Tibial artery (tissue), 4 donors: ENCODE measurements at places on chromosomes 7 and 10.

DNA sequence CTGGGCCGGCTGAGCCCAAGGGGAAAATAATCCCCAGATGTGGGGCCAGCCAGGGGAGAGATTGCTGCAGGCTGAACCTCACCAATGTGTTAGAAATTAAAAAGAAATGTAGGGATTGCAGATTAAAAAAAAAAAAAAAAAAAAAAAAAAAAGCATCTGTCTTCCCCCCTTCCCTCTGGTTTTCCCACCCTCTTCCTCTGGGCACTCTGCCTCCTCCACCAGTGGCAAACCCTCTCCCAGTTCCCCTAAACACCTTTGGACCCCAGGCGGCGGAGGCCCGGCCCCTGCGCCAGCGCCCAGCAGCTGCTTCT lies 7.1 kb downstream of the MNX1 start:
- no peaks in the 10 kb centered on the region for H3K36me3 ChIP-seq
- no peak overlapping the region for H3K27ac ChIP-seq

DNA sequence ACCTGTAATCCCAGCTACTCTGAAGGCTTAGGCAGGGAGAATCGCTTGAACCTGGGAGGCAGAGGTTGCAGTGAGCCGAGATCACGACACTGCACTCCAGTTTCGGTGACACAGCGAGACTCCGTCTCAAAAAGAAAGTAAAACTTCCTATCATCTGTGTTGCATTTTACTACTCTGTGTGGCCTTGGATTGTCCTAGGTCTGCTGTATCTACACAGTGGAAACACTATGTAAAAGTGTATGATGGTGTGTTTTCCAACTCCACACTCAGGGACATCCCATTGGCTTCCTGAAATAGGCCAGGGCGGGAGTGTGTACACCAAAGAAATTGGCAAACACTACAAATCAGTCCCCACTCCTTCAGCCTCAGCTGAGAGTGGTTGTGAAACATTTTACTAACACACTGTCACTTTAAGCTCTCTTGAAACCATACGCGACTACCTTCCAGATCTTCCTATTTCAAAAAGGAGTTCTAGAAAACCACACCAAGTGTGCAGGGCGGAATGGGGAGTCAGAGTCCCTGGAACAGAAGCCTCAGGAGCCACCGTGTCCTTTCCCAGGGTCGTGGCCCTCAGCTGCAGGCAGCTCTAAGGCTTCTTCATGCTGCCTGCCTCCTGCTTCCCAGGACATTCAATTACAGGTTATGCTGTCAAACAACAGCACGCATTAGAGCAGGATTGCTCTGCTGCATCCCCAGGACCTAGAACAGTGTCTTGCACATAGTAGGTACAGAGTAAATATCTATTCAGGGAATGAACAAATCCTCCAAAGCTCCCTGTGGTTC lies 275.4 kb downstream of the PARD3 start:
- H3K36me3 ChIP-seq = no peaks in the 10 kb centered on the region
- peak overlapping the region; percentile 40 for H3K4me3 ChIP-seq
- peaks cover 23% of the 10 kb centered on the region for H3K4me1 ChIP-seq

DNA sequence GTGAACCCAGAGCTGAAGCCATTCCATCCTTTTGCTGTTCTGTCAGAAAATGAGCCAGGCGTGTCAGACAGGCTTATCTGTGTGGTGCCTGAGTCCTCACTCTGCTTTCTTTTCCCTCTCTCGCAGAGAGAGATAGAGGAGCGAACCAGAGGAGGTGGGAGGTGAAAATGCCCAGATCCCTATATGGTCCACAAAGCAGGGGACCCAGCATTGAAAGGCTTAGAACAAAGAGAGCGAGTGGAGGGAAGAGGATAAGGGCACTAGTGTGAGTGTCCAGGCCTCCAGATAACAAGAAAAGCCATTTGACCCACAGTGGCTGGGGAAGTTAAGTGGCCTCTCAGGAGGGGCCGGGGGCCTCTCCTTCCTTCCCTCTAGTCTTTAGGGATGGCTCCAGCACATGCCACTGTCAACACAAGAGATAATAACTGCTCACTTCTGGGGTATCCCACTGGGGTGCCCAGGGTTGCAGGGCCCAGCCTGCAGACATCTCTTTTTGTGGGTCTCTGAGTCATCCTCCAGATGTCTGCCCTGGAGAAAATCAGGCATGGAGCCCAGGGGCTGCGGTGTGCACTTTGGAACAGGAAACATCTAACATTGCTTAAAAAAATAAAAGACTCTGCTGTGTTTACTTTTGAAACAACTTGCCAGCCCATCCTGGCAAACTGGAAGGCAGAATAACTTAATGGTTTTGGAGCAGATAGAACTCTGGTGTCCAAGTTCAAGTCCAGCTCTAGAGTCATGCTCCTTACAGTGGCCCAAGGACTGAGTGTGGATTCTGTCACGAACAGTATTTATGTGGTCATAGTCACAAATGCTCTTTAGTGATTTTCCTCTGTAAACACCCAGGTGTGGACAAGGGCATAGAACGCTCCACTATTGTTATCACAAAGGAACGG lies 189.5 kb downstream of the CXCL12 start:
- no peak overlapping the region for H3K4me3 ChIP-seq
- peak; percentile 92 for DNase-seq
- H3K27me3 ChIP-seq = no peaks in the 10 kb centered on the region
- H3K4me1 ChIP-seq = peaks cover 19% of the 10 kb centered on the region
- no peaks in the 10 kb centered on the region for H3K36me3 ChIP-seq
- peak overlapping the region; percentile 58 for H3K27ac ChIP-seq

GRCh38 chr10:68135922-68136792 lies 26.9 kb downstream of the MYPN start:
- H3K27me3 ChIP-seq = no peaks in the 10 kb centered on the region
- no peak for DNase-seq
- H3K4me3 ChIP-seq = no peak overlapping the region
- H3K27ac ChIP-seq = peak overlapping the region; percentile 60

DNA sequence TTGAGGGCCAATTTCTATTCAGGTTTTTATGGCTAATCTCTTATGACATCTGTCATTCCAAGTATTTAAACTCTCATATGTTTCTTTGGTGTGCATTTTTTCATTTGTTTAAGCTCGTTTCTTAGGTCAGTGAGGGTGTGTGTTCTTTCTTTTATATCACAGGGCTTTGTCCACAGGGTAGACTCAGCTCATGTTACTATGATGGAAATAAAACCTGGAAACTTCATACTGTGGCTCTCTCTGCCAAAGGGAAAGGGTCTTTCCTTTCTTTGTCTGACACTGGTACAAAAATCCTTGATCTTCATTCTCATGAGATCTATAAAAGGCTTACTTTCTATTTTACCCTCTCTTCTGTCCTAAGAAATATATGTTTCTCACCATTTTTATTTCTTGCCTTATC lies 129.6 kb upstream of the SP8 start:
- DNase-seq = no peak
- H3K36me3 ChIP-seq = no peaks in the 10 kb centered on the region
- H3K4me1 ChIP-seq = no peaks in the 10 kb centered on the region
- no peak overlapping the region for H3K4me3 ChIP-seq
- H3K27me3 ChIP-seq = no peaks in the 10 kb centered on the region
- H3K27ac ChIP-seq = no peak overlapping the region

DNA sequence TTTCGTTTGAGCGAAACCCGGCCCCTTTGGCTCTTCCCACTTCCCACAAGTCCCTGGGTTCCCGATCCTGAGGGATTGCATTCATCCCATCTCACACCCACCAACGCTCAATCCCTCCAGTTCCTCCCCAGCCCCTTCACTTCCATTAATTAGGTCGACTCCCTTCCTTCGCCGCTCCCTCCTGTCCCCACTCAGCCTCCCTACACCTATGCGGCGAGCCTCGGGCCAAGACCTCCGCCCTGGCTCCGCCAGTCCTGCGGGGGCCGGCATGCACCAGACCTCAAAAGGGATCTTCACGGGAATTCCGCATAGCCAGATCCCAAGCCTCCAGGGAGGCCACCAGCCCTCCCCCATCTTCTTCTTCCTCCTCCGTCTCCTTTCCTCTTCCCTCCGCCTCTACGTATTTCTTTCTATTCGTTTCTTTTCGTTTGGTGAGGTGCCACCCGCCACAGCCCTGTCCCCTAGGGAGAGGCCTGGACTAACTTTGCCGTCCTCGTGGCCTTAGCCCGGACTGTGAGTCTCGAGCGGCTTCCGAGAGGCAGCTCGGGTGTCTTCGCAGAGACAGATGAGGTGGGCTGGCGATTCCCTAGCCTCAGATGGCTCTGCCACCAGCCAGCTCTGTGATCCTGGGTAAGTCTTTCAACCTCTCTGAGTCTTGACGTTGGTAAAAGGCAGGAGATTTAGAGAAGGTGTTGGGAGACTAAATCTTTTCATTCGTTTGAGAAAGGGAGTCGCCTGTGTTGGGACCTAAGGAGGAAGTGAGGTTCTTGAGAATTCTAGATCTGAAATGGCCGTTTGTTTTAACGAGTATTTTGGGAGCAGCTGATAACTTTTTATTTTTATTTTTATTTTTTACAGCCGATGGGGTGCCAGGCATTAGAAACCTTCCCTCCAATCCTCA lies 8.1 kb upstream of the LBX1 start:
- DNase-seq = no peak
- H3K4me1 ChIP-seq = no peaks in the 10 kb centered on the region
- no peak overlapping the region for H3K4me3 ChIP-seq
- no peaks in the 10 kb centered on the region for H3K36me3 ChIP-seq
- no peak overlapping the region for H3K27ac ChIP-seq

- H3K4me3 ChIP-seq = peak overlapping the region; percentile 86
- H3K4me1 ChIP-seq = peaks cover 69% of the 10 kb centered on the region
- H3K36me3 ChIP-seq = peaks cover 7% of the 10 kb centered on the region
- no peaks in the 10 kb centered on the region for H3K27me3 ChIP-seq
- peak overlapping the region; percentile 99 for H3K27ac ChIP-seq
Observed at GRCh38 chr7:131103997-131104396, 223.7 kb upstream of the MKLN1 start.

DNA sequence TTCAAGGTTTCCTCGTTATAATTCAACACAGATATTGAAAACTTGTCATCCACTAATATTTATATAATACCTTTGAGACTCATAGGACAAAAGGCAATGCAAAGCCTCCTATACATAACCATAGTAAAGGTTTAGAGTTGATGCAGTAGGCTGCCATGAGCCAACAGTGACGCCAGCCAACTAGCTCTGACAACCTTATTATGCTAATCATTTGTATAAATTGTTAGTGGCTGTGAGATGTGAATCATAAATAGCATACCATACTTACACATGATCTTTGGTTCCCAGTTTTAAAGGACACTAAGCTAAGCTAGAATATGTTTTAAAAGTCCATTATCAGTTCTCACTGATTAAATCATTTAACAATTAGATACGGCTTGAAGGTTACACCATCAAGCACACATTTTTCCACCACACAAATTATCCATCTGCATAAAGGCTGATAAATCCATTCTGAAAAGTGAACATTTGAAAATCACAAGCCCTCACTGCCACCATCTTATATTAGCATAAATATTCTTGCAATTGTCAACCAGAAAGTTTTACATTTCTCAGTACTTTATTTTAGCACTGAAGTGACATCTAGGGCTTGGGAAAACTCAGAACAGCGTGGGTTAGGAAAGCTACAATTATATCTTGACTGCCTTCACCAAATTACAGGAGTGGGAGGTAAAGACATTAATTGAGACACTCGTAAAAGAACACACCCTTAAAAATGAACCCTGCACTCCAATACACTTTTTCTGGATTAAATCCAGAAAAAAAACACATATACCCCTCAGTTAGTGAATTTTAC lies 30.7 kb downstream of the COA1 start:
- H3K27ac ChIP-seq = no peak overlapping the region
- H3K4me1 ChIP-seq = no peaks in the 10 kb centered on the region

GRCh38 chr10:86170255-86171108 lies 196.1 kb downstream of the GRID1 start:
- H3K4me1 ChIP-seq = no peaks in the 10 kb centered on the region
- peak; percentile 15 for DNase-seq
- no peaks in the 10 kb centered on the region for H3K36me3 ChIP-seq
- no peak overlapping the region for H3K27ac ChIP-seq
- H3K27me3 ChIP-seq = no peaks in the 10 kb centered on the region

- no peak overlapping the region for H3K27ac ChIP-seq
- no peak overlapping the region for H3K4me3 ChIP-seq
- H3K4me1 ChIP-seq = no peaks in the 10 kb centered on the region
Observed at GRCh38 chr7:44541-44896, 147.9 kb upstream of the FAM20C start.

DNA sequence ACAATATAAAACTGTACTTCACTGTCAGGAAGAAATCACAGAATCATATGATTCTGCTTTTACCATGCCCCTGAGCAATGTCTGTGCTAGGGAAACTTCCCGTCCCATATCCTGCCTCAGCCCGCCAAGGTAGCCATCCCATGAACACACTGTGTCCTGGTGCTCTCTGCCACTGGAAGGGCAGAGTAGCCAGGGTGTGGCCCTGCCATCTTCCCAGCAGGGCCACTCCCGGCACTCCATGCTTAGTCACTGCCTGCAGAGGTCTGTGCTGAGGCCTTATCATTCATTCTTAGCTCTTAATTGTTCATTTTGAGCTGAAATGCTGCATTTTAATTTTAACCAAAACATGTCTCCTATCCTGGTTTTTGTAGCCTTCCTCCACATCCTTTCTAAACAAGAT lies 31.8 kb downstream of the AP3M1 start:
- H3K4me1 ChIP-seq = peaks cover 23% of the 10 kb centered on the region
- H3K4me3 ChIP-seq = no peak overlapping the region
- DNase-seq = no peak
- peaks cover 90% of the 10 kb centered on the region for H3K36me3 ChIP-seq

DNA sequence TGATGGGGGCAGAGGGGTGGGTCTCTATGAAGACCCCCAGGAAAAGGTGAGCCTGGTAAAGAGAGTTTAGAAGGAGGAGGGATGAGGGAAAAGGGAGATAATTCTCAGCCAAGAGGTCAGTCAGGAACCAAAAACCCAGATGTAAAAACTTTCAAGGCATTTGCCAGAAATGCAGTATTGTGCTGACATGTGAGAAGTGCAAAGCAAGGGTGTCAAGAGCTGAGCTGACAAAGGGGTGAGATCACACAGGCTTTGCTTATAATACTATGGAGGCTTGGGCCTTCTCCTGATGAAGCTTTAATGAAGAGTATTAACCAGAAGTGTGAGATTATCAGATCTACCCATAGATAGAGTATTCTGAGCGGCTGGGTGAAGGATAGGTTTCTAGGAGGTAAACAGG lies 22.3 kb upstream of the IFRD1 start:
- no peaks in the 10 kb centered on the region for H3K27me3 ChIP-seq
- H3K36me3 ChIP-seq = no peaks in the 10 kb centered on the region
- DNase-seq = no peak
- no peak overlapping the region for H3K27ac ChIP-seq

DNA sequence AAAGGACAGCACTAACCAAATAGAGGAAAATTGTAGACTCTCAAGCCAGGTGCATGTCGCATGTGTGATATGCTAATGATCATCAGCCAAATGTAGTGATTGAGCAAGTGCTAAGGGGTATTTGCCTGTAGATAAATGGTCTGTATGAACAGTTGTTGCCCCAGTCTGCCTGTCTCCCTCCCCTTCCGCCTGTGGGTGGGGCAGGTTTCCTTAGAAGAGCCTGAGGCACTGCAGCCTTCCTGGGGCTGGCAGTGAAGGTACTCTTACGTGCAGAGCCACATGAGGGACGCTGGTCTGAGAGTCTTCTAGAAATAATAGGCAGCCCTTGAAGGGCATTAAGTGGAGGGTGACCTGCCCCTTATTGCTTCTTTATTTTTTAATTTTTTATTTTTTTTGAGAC lies 152.1 kb downstream of the SNX10 start:
- no peaks in the 10 kb centered on the region for H3K36me3 ChIP-seq
- H3K27me3 ChIP-seq = no peaks in the 10 kb centered on the region
- H3K4me3 ChIP-seq = no peak overlapping the region
- H3K27ac ChIP-seq = no peak overlapping the region
- no peaks in the 10 kb centered on the region for H3K4me1 ChIP-seq
- no peak for DNase-seq

- no peak overlapping the region for H3K4me3 ChIP-seq
- H3K4me1 ChIP-seq = no peaks in the 10 kb centered on the region
- no peak for DNase-seq
- H3K36me3 ChIP-seq = no peaks in the 10 kb centered on the region
- H3K27me3 ChIP-seq = no peaks in the 10 kb centered on the region
Observed at GRCh38 chr7:143846692-143847091, 55.3 kb downstream of the TCAF1 start.
